ENCODE measurements at places on chromosomes 3 and 15.

GRCh38 chr3:64993781-64994180, 306.0 kb upstream of the ADAMTS9 start:
- DNase-seq = no peak

DNA sequence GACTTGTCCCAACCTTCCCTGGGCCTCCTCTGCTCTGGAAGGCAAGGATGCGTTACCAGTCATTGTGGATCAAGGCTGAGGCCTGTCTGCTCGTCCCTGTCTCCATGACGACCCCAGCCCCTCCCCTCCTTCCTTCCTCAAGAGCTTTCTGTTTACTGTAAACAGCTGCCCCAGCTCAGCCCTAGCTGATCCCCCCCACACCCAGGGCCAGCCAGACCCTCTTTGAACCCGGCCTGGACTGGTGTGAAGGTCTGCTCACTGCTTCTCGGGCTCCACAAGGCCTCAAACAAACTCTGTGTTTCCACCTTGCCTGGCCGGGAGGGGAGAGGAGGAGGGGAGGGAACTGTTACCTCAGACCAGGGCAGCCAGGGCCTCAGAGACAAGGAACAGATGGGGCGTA, 16.9 kb downstream of the VPS18 start:
- no peak for DNase-seq

GRCh38 chr3:43054754-43055153, 51.1 kb downstream of the POMGNT2 start:
- DNase-seq = no peak

DNA sequence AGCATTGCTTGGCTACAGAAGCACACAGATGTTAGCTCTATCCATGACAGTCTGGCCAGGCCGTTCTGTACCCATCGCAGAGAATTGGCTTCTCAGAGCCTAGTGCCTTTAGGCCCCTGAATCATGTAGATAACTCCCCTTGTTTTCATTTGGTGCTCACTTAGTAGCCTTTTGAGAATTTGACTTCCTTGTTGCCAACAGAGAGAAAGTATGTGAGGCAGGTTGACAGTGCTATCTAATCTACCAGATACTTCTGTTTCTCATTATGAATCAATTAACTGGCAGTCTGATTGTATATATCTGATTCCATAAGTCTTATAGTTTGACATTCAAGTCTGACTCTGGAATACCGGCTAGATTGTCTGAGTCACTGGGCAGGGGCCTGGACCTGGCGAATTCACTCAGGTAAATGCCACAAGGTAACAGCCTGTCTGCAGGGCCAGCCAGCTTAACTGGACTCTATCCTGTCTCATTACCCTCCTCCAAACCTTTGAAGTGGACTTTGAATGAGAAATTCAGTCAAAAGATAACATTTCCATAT, 160.2 kb downstream of the GHSR start:
- DNase-seq = no peak

DNA sequence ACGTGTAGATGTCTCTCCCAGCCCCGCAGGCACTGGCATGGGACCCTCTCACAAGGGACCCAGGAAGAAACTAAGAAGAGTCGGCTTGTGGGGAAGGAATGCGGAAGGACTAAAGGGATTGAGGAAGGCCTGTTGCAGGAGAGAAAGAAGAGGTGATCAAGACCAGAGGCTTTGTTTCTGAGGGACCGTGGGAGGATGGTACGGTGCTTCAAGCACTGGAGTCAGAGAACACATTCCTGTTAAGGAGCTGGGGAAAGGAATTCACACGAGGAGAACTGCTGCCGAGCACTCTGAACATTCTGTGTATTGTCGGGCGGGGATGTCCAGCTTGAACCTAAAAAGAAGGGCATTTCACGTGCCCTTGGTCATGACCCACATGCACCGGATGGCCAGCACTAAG, 91.4 kb downstream of the TAMM41 start:
- no peak for DNase-seq

DNA sequence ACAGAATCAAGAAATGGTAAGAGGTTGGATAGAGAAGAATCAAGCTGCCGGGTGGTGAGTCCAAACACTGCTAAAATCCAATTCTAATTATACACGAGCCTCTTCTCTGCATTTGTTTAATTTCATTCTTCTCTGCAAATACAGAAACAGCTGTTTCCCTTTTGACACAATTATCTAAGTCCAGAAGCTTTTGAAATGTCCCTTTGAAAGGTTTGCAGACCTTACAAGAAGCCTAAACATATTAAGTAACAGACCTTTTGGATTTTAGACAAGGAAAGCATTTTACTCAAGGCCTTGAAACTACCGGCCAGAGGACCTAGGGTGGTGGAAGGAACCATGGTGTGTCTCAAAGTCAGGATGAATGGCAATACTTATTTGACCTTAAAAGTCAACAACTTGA, 403.8 kb upstream of the ADAMTS9 start:
- DNase-seq = no peak

DNA sequence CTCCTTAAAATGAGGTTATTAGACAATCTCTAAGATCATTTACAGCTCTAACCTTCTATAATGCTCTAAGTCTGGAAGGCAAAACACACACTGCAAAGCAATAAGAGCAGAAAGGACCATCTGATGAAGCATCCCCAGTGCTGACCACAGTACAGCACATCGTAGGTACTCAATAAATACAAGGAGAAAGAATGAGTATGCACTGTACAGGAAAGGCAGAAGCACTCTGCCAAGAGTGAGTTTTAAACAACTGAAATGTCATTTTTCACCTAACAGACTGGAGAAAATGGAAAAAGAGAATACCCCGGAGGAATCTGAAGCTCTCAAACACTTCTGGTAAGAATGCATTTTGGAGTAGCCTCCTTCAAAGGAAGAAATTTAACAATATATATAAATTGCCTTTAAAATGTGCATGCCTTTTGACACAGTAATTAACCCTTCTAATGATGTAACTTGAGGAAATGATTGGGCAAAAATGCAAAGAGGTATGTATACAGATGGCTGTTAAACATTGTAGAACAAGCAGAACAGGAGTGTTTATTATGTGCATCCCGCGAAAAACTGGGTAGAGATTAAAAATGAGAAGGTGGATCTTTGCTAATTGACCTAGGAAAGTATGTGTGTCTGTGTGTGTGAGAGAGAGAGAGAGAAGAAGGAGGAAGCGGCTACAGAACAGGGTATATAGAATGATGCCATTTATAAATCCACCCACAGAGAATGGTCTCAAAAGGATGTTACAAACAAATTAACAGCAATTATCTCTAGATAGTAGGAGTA, 8.0 kb upstream of the OXTR start:
- DNase-seq = no peak

DNA sequence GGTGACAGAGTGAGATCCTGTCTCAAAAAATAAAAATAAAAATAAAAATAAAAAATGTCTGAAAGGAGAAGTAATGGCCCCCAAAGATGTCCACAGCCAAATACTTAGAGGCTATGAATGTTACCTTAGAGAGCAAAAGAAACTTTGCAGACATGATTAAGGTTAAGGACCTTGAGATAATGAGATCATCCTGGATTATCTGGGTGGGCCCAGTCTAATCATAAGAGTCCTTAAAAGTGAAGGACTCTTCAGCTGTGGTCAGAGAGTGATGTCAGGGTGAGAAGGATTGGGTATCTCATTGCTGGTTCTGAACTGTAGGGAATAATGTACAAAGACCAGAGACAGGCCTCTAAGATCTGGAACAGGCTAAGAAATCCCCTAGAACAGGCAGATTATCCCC, 84.9 kb upstream of the POU1F1 start:
- DNase-seq = no peak

DNA sequence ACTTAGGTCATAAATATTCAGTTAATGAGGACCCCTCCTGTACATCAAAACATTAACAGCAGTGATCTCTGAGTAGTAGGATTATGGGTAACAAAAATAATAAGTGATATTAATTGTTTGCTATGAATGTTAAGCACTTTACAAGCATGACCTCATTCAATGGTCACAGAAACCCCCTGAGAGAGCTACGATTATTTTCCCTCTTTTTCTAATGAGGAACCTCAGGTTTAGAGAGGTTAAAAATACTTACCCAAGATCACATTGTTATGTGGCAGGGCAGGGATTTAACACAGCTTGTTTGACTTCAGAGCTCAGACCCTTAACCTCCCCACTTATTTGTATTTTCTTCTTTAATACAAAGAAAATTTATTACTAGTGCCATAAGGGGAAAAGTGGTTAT, 228.2 kb downstream of the TBL1XR1 start:
- no peak for DNase-seq

DNA sequence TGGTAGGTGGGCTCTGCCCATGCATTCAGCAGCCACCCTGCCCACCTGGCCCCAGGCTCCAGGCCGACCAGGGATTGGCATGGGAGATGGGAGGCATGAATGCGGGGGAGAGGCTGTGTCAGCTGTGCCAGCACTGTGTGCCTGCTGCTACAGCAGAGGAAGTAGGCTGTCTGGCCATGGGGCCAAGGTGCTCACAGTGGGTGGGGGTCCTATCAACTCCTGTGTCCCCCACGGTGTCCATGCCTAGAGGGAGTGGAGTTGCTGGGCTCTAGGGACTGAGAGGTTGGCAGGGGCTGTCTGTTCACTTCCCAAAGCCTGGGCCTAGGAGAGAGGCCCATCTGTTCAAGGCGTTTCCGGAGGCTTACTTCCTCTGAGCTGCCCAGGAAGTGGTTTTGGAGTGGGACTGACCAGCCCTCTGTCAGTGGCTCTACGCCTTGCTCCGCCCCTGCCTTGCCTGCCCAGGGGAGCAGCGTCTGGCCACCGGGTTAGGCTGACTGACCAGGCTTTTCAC, 5.8 kb downstream of the PRKCD start:
- DNase-seq = peak; percentile 56

Data from putamen (tissue), 1 donor.